ENCODE measurements at places on chromosomes 12 and 14.

GRCh38 chr12:1837541-1838204 is 17.3 kb downstream of the LRTM2 start:
- no peak for DNase-seq

DNA sequence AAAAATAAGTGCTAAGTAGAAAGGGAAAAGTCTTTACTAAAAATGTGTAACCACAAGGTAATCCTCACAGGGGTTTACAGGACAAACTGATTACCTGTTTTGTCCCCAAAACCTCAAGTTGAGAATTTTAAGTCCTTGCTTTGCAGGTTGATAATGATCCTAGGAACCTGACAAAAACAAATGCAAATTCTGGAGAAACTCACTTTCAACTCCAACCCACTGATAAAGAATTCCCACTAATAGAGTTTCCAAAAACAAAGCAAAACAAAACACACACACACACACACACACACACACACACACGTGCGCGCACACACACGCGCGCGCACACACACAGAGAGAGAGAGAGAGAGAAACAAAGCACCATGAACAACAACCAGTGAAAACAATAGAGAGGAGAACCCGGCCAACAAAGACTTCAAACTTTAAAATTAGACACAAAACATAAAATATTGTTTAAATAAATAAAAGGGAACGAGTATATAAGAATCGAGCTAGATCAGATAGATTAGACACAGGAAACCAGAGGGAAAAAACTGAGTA is 187.0 kb upstream of the FOXN3 start:
- DNase-seq = no peak

- DNase-seq = no peak
These were observed 11.5 kb downstream of the RIMKLB start for GRCh38 chr12:8709124-8709830.

GRCh38 chr14:23528555-23528954 is 23.0 kb downstream of the ZFHX2 start:
- no peak for DNase-seq

- no peak for DNase-seq
These were observed 30.4 kb upstream of the CACNA2D4 start for GRCh38 chr12:1948883-1949282.

DNA sequence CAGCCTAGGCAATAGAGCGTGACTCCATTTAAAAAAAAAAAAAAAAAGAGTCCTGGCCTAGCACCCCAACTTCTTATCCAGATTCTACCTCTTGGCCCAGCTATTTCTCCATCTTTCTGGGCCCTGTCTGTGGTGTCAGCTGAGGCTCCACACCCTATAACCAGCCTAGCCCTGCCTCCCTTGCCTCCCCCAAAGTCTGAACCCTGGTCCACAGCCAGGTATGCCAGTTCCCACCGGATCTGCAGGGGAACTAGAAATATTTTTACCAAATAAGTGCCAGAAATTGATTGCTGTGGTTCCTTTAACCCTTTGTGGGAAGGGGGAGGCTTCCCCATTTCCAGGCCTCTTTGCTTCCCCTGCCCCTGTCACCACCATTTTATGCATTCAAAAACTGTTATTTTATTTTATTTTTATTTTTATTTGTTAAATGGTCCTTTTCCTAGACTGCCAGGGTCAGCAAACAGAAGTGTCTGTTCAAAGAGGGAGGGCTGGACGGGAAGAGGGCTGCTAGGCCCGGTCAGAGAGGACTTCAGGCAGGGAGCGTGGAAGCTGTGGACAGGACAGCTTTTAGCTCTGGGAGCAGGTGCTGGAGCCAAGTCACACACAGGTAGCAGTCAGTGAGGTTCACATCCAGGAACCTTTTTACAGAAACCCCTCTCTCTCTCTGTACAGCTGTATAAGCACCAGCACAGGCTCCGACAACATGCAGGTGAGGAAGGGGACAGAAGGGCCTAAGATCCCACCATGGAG is 23.2 kb downstream of the TTC9 start:
- no peak for DNase-seq

- no peak for DNase-seq
These were observed 189.5 kb upstream of the FRMD6 start for GRCh38 chr14:51462182-51462581.

DNA sequence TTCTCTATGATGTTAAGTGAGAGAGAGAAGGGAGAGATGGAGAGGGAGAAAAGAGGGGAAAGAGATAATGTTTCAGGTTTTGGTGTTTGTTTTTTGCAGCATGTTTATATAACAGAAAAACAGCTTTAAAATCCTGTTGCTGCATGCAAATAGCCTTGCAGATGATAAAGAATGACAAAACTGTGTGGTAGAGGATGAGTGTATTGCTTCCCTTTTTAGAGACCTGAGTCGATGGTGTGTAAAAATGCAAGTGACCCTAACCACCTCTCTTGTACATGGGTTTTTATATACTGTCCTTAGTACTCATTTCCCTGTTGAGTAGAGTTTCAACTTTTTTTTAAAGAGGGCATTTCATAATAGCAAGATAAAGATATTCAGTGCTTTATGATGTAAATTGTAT is 249.1 kb downstream of the AKAP6 start:
- no peak for DNase-seq

GRCh38 chr14:85442996-85443395 is 86.9 kb upstream of the FLRT2 start:
- DNase-seq = no peak

GRCh38 chr12:47281667-47282171 is 202.0 kb upstream of the AMIGO2 start:
- DNase-seq = no peak

GRCh38 chr12:6914947-6915788 is 788 bp downstream of the ENO2 start:
- DNase-seq = no peak

Data from activated T-cell treated with anti-CD3 and anti-CD28 coated beads for 48 hours (primary cell).